ENCODE measurements at places on chromosomes 12 and 14.

DNA sequence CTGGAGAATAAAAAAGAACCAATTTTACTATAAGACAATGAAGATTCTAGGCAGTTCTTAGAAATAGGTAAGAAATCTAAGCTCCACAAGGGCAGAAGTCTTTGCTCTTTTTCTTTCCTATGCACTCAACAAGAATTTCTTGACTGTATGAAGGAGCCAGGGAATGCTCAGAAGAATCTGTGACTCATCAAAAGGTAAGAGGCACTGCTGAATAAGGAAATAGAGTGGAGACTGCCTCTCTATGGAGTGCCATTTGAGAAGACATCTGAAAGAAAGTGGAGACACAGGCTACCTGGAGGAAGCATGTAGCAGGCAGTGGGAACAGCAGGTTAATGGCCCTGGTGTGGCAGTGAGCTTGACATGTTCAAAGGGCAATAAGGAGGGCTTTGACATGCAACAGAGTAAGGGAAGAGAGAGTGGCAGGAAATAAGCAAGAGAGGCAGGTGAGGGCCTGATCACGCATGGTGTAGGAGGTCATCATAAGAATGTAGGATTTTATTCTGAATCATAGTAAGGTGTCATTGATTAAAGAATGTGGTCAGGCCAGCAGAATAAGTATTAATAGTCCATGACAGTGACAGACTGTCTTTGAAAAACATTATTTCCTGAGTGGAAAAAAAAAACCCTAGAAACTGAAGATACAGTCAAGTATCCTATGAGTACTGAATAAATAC is 446.7 kb upstream of the GARIN6 start:
- no peak for DNase-seq

- no peak for DNase-seq
Measured at GRCh38 chr12:94714378-94715114, 64.2 kb upstream of the TMCC3 start.

DNA sequence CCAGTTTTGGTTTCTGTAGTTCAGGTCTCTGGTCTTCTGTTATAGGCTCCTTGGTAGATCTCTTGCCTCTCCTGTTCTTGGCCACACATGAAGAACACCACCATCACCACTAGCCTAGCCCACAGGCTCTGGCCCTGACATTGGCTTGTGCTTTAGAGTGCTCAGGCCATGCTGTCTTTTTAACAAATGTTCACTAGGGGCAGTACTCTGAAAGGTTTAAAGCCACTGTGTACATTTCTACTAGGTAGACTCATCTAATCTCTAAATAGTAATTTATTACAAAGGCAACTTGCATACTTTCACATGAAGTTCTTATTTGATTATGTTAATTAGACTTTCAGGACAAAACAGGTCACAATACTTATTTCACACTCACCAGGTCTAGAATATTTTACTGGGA is 38.3 kb downstream of the PDE6H start:
- DNase-seq, result no peak

- no peak for DNase-seq
Measured at GRCh38 chr12:57250541-57250940, 446 bp downstream of the STAC3 start.

GRCh38 chr12:127270193-127270592 is 996.8 kb upstream of the TMEM132C start:
- peak; percentile 98 for DNase-seq

DNA sequence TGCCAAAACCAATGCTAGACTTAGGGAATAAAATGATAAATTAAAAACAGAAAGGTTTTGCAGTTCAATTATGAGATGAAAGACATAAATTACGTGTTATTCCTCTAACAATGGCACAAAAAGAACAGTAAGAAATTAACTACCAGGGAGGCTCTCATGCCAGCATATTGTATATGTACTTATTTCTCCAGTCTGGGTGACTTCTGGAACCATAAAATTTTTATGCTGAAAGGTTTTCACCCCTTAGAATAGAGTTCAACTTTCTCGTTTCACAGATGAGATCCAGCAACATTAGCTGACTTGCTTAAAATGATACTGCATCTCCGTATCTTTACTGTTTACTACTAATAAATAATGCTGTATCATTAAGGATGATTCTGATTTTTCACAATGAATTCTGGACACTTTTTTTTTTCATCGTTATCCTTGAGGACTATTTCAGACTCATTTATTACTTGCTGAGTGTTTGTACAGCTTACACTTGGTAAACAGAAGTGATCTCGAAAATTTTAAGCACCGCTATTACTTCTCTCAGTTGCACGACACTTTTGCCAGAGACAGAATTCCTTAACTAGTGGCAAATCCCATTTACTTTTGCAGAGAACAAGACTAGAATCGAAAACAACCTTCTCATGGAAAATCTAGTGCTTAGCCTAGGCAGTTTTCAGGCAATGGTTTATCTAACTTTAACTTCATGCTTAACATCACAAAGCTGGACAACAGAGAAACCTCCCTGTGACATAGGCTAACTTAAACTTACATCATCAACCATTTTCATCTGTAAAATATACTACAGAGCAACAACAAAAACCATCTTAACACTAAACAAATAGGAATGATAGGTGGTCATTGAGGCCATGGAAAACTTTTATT is 2.7 kb downstream of the RSRC2 start:
- no peak for DNase-seq

GRCh38 chr12:107287436-107288413 is 194.4 kb upstream of the CRY1 start:
- DNase-seq, result no peak

- DNase-seq, result no peak
Measured at GRCh38 chr14:96917442-96917963, 120.3 kb downstream of the VRK1 start.

DNA sequence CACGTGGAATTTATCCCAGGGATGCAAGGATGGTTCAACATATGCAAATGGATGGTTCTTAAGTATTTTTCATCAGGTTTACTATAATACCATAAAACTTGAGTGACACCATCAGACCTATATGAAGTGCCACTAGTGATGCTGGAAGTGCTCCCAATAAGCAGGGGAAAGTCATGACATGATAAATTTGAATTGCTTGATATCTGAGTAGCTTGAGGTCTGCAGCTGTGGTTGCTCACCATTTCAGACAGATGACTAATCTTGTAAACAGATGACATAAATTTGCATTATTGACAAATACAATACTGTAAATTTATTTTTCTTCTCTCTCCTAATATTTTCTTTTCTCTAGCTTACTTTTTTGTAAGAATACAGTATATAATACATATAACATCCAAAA is 13.7 kb upstream of the PRPF39 start:
- no peak for DNase-seq

- DNase-seq, result no peak
Measured at GRCh38 chr14:35403114-35403602, 1.4 kb downstream of the NFKBIA start.

DNA sequence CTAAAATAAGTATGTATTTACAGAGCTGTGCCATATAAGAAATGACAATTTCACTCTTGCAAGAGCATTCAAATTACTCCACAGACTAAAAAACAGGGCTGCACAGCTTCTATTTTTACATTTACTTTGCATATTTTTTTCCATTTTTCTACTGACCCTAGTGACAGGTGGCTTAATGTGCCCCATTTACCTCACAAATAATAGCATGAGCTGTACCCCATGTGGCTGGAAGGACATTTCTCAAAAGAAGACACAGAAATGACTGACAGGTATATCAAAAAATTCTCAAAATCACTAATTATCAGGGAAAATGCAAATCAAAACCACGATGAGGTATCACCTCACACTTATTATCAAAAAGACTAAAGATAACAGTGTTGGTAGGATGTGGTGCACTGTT is 1128.6 kb downstream of the SLC16A7 start:
- no peak for DNase-seq

- no peak for DNase-seq
Measured at GRCh38 chr12:123127182-123127495, 23.8 kb downstream of the PITPNM2 start.

DNA sequence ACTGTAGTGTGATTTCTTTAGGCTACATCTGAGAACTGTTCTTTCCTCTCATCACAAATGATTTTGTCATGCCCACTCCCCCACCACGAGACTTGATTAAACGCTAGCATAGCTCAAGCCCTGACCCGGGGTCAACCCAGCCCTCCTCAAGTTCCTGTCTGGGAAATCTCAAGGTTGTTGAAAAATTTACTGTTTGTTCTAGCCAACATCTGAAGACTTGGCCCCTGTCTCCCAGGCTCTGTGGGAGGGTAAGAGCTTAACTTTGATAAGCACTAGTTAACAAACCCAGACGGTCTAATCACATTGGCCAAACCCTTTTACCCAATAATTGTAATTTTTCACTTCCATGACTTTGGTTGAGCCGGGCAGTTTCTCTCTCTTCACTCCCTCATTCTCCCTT is 86.2 kb upstream of the AMIGO2 start:
- DNase-seq, result no peak

GRCh38 chr14:74952697-74953484 is 2.5 kb downstream of the PGF start:
- DNase-seq, result no peak

DNA sequence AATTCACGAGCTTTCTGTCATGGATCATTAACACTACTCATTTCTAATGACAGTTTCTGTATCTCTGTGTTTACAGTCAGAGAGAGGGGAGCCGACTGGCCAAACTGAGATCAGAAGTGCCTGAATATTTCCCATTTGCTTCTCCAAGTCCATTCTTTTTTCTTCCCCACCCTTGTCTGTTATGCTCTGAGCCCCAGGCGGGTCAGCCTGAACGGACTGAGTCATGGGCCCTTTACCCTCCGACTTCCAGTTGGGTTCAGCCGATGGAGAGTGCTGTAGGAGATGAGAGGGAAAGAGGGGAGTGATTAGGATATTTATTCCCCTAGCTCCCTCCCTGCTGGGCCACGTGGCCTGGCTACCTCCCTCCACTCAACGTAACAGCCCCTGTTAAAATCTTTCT is 104.7 kb downstream of the PAH start:
- no peak for DNase-seq

GRCh38 chr14:93266127-93266526 is 59.1 kb downstream of the UBR7 start:
- DNase-seq, result no peak

- DNase-seq, result no peak
Measured at GRCh38 chr12:57207731-57208630, 8.6 kb upstream of the NXPH4 start.

DNA sequence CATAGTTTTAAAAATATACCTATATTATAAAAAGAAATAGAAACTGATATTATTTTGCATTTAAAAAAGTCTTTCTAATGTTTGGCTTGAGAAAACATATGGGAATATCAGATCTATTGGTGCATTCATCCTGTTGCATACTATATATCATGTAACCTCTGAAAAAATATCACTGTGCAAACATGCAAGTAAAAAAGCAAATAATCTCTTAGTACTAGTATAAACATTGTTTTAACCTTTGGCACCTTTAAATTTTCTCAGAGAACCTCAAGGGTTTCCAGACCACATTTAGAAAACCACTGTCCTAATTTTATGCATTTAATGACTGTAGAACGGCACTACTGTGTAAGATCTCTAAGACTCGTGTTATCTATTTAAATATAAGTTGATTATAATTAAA is 416.8 kb downstream of the LRFN5 start:
- DNase-seq, result no peak

DNA sequence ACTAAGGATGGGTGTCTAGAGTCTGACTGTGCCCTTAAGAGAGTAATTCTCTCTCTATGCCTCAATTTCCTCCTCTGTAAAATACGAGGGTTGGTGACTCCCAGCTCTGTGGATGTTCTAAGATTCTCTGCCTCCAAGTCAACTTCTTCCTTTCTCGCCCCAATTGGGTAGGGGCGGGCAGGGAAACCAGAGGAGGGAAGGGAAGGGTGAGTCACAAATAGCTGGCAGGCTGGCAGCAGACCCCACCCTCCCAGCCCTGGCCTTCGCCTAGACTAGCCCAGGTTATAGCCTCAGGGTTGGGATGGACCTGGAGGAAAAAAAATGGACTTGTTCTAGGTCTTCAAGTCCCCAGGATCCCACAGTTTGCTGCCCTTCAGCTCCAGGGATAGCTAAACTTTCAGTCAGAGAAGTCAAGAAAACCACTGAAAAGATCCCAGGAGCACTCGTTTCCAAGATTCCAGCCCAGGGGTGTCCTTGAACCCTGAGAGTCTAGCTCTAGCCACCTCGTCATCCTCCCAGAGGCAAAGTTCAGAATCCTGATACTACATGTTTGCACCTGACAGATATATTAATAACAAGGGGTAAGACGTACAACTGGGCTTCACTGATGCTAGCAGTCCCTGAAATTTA is 2.3 kb downstream of the DGKA start:
- peak; percentile 37 for DNase-seq

DNA sequence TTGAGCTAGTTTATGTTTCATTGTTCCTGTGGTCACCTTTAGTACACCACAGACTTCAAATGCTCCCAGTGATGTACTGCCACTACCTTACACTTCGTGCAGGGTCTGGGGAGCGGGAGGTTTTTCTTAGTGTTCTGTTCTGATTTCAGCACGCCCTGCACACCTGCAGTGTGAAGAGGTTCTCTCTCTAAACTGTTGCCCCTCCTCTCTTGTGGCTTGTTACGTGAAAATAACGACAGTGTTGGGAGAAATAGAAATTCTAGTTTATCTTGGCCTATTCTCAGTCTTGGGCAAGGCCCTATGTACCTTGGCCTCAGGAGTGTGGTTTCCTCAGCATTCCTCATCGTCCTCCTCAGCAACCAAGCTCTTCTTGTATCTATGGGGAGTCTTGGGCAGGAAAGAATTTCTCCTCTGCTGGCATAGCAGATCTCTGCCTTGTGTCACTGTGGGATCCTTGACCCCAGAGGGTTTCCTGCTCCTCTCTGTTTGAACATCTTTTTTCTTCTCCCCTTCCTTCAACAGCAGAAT is 48.6 kb downstream of the EIF2S3B start:
- DNase-seq, result no peak

- DNase-seq, result no peak
Measured at GRCh38 chr12:80282761-80283160, 161.3 kb upstream of the PTPRQ start.

DNA sequence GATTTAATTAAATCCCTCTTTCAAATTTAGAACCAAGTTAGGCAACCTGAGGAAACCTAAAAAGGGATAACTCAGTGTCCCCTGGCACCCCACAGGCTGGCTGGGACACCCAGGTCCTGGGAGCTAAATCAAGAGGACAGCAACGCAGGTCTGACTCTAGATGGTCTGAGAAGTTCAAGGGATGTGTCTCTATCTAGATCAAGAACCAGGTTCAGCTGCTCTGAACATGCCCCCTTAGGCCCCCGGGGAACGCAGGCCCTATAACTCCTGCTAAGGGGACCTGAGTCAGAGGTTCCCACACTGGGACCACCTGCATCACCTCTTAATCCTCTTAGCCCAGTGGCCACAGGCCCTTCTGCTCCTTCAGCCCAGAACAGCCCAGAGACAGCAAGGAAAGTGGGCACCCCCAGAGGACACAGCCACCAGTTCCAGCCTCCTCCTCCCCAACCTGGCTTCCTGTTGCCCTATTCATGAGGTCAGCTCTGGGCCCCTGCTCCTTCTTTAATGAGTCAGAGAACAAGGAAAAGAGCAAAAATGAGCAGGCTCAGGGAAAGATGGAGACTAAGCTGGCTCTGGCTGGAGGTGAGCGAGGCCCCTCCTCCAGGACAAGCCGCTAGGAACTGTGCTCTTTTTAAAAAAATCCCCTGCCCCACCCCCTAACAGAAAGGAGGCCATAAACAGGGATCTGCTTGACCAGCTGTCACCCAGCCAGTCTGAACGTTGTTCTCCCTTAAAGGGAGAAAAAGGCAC is 10.8 kb downstream of the PITPNM2 start:
- DNase-seq, result no peak
